Fibroblast of lung (primary cell): ENCODE measurements at places on chromosomes 4 and X. TPM values are rescaled to one million over a fixed set of nuclear protein-coding genes. Genes with fewer than 3 reads are reported as not detected.

DNA sequence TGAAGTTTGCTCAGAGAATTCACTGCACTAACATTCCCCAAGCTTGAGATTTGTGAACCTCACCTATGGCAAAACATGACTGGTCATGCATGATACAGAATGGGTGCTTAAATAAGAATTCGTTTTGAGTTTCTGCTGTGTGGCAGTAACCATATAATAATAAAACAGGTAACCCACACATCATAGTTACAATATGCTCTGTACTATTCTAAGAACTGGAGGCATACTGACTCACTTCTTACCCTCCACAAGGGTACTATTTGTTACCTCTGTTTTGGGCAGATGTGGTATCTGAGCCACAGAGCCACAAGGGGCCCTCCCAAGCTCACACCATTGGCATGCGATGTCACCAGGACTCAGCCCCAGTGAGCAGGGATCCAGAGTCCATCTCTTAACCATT lies 17.6 kb downstream of the SLC2A9 start:
- DNase-seq = no peak

GRCh38 chr4:77286906-77287305 lies 129.9 kb downstream of the CCNG2 start:
- DNase-seq = no peak

- no peak for DNase-seq
Measured at GRCh38 chr4:165133150-165133549, 20.5 kb upstream of the TMEM192 start.

- peak; percentile 41 for DNase-seq
Measured at GRCh38 chrX:118116713-118117550, at the start of gene KLHL13. Gene KLHL13, minus strand, starts transcription at chrX:118116810. Its CDS starts 88,337 bp downstream, at chrX:118028473.

- peak; percentile 36 for DNase-seq
Measured at GRCh38 chr4:125123570-125124109, 191.1 kb upstream of the FAT4 start.

DNA sequence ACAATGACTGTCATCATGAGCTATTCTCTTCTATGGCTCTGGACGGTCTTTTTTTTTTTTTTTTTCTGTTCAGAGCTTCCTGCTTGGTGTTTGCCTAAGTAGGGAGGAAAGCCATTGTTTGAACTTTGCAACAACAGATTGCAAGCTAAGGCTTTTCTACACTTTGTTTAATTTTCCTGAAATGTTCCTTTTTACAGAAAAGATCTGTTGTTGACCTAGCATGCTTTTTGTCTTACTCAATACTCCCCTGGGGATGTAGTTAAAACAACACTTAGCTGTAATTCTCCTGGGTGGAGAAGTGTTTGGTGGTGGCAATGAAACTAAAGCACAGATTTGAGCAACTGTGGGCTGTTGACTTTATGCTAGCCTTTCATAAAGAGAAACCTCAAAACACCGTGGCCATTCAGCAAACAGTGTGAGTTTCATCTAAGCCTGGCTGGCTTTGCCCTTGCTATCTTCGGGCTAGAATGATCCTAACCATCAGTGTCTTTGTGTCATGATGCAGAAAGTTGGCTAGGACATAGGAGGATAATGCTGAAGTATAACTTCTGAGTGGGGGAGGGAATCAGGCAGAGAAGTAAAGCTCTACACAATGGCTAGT lies 110.5 kb downstream of the ANXA3 start:
- no peak for DNase-seq

DNA sequence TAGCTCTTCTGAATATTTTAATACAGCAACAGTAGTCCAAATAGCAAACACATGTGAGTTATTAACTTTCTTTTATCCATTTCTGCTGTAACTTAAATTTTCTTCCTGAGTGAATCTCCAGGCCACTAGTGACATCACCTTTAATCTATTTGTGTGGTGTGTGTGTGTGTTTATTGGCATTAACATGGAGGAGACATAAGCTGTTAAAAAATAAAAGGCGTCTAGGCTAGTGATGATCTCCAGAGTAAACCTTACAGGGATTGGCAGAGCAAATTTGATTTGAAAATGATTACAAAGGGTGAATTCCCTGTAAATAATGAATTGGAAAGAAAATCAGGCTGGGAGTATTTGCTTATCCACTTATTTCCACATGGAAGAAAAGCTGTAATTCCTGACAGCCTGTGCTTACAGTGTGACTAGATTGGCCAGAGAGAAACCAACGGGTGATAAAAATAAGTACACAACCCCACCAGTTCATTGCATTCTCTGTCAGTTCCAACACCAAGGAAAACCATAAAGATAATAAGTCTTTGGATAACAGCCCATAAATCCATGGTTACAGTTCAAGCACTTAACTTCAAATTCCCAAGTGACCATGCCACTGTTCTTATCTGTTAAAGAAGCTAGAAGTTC lies 186.1 kb downstream of the ENOX2 start:
- no peak for DNase-seq

DNA sequence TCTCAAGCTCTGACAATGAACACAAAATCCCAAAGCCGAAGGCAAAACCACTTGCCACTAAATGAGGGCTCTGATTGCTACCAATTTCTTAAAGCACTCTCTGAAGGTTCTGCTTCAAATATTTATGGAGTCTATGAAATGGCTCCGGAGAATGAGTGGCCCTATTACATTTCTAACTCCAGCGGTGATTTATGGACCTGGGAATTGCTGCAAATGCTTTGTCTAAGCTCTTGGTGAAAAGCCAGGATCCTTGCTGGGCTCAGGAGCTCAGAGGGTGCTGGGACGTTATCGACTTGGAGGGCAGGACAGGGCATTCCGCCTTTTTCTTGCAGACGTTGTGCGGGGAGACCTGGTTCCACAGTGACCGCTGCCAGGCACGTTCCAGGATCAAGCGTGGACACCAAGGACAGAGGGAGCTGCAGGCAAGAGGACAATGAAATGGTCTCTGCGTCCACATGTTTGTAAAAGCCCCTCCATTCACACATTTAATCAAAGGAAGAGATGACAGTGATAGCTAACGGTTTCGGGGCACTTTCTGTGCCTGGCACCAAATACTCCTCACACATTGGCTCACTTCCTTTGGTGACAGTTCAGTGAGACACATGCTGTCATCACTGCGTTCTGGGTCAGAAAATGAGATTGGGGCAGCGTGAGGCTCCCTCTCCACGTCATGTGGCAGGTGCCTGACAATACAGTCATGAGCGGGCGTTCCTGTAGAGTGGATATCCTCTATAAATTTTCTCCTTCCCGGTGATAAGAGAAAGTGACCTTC lies 58.8 kb downstream of the C4orf50 start:
- DNase-seq = no peak

DNA sequence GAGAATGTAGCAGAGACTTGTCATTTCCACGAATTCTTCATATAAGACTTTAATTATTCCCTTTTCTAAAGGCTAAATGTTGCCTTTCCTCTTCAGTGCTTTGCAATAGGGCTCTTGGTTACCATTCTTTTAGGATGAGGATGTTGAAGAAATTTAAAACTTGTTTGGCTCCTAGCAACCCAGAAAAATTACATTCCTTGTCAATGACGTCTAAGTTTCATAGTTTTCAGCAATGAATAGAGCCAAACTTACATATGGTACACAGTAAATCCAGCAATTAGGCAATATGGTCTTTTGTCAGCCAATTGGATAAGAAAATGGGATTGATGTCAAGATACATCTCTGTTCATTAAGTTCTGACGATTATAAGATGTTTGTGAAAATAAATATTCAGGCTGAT lies 1639.6 kb upstream of the PCDH10 start:
- peak; percentile 45 for DNase-seq

GRCh38 chr4:164989471-164989870 lies 12.0 kb upstream of the TRIM61 start:
- no peak for DNase-seq

DNA sequence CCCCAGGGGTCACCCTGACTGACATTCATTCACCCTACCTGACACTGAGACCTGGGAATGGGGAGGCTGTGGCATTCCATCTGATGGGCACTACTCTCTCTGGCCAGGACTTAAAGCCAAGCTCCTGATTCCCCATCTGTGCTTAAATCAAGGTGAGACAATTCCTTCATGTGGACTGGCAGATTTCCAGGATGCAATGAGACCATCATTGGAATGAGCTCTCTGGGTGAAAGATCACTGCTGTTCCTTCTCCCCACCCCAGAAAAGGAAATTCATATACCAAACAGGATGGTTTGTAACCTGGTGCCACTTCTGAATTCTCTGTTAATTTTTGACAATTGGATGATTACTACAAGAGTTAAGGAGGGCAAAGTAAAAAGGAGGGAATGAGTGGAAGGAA lies 354.8 kb downstream of the MID1IP1 start:
- DNase-seq = no peak

- DNase-seq = peak; percentile 73
Measured at GRCh38 chrX:8971116-8971515, 62.8 kb downstream of the FAM9B start.

GRCh38 chr4:180852738-180853137 lies 1390.5 kb upstream of the TENM3 start:
- DNase-seq = no peak

DNA sequence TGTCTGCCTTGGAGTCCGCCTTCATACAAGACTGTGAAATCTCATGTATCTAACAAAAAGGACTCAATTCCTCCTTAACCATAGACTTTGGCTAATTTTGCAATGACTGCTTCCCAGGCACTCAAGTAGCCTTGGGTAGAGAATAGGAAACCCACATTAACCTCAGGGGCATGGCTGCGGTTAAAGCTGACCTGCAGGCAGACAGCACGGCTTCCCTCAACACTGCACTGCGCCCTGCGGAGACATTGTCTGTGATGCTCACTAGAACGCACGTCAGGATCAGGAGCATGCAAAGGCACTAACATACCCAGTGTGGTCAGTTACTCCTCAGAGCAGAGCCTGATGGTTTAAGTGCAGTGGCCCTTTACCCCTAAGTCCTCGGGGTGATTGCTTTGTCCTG lies 10.3 kb upstream of the GPR143 start:
- no peak for DNase-seq

DNA sequence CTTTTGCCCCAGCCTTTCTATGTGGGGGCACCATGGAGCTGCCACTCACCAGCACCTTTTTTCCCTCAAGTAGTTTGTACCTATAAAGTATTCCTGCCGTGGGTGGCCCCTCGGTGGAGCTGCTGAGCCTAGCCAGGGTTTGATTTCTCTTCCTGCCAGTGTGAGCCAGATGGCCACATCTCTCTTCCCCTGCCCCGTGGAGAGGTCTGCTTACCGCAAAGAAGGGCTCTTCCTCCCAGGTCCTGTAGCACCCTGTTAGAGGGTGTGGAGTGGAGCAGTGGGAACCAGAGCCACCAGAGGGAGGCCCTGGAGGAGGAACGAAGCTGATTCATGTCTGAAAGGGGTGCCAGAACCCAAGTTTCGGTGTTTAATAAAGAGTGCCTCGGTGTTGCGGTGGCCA lies 95.4 kb downstream of the PTTG2 start:
- DNase-seq = no peak

DNA sequence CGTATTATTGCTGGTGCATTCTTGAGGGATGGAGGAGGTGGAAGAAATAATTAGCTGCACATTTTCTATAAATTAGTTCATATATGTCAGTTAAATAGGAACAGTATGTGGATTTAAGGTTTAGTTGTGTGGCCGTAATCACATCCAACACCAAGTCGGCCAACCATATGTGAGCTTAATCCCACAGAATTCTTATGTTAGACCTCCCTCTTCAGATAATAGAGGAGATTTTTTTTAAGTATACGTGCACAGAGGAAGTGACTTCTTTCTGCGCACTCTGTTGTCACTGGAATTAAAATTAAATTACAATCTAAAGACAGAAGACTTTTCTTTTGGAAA lies 2.1 kb downstream of the SEPTIN11 start:
- DNase-seq = peak; percentile 40

GRCh38 chr4:113090954-113091353 lies 41.5 kb downstream of the ANK2 start:
- no peak for DNase-seq

GRCh38 chr4:42515156-42515884 lies 118.0 kb downstream of the SHISA3 start:
- peak; percentile 41 for DNase-seq

DNA sequence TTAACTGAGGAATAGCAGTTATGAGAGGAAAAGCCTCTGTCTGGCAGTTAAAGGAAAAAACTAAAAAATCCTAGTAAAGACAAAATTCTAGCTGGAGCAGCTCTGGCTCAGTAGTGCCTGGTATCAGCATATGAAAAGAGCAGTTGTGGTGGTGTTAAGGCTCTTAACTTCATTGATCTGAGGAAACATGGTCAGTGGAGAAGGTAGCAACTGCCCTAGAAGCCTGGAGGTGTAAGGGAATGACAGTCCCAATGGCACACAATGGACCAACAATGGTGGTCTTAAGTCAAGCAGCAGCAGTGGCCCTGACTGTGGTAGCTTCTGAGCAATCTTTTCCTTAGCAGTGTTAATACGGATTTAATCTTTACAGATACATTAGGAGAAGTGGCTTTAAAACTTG lies 189.6 kb upstream of the POF1B start:
- DNase-seq = no peak

DNA sequence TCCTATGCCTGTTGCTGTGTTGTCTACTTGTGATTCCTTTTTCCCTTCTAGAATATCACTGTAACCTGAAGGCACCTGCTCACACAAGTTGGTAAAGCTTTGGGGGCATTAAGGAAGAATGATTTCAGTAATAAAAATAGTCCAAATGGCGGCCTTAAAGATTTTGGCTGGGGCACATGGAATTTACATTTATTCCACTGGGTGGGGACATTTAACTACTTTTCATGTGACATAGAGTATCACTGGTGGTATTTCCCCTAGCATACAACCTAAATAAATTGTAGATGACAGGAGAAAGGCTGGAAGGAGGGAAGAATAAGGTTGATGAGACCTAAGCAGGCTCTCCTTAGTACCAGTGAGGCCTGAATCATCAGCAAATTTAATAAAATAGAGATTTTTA lies 121.8 kb upstream of the EDA2R start:
- DNase-seq = no peak

GRCh38 chrX:13043938-13044337 lies 482 bp downstream of the FAM9C start:
- no peak for DNase-seq

USP51 gene
- 0.95 and 1.3 TPM in 2 replicates for polyA plus RNA-seq

ARFIP1 gene
- 26.5 and 35.6 TPM in 2 replicates for polyA plus RNA-seq

HPGD gene
- polyA plus RNA-seq = 0.08 and 0.16 TPM in 2 replicates

METTL14 gene
- 24.6 and 29.7 TPM in 2 replicates for polyA plus RNA-seq

MAGEE2 gene
- polyA plus RNA-seq = not detected in 2 replicates

CENPI gene
- polyA plus RNA-seq = 4.3 and 13.0 TPM in 2 replicates

MAGEA12 gene
- polyA plus RNA-seq = not detected in 2 replicates

RASSF6 gene
- polyA plus RNA-seq = 0.01 TPM in 1 of 2 replicates, not detected in the other

SEPTIN11 gene
- polyA plus RNA-seq = 521 and 1,286 TPM in 2 replicates

POU3F4 gene
- not detected in 2 replicates for polyA plus RNA-seq

PPID gene
- 18.4 and 23.6 TPM in 2 replicates for polyA plus RNA-seq

UGT2B7 gene
- not detected in 2 replicates for polyA plus RNA-seq

SPON2 gene
- polyA plus RNA-seq = 179 and 189 TPM in 2 replicates

POU4F2 gene
- polyA plus RNA-seq = not detected in 2 replicates
